CD4-positive, alpha-beta T cell treated with Interleukin-6 at 100 ng/mL for 8 hours (primary cell): ENCODE measurements at places on chromosomes 16 and 17.

DNA sequence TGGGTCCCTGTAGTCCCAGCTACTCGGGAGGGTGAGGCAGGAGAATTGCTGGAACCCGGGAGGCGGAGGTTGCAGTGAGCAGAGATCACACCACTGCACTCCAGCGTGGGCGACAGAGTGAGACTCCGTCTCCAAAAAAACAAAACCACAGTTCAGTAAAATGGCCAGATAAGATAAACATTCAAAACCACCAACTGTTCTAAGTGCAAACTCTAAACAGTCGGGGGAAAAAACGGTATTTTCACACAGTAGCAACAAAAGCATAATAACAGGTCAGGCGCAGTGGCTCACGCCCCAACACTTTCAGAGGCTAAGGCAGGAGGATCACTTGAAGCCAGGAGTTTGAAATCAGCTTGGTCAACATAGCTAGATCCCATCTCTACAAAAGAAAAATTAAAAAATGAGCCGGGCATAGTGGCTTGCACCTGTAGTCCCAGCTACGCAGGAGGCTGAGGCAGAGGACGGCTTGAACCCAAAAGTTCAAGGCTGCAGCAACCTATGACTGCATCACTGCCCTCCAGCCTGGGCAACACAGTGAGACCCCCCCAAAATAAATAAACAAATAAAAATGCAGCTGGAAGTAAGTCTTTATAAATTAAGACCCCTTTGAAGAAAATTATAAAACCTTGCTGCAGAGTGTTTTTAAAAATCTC, 10.8 kb upstream of the HASPIN start:
- DNase-seq = no peak

GRCh38 chr17:20315821-20316220, 151.5 kb downstream of the LGALS9B start:
- no peak for DNase-seq

DNA sequence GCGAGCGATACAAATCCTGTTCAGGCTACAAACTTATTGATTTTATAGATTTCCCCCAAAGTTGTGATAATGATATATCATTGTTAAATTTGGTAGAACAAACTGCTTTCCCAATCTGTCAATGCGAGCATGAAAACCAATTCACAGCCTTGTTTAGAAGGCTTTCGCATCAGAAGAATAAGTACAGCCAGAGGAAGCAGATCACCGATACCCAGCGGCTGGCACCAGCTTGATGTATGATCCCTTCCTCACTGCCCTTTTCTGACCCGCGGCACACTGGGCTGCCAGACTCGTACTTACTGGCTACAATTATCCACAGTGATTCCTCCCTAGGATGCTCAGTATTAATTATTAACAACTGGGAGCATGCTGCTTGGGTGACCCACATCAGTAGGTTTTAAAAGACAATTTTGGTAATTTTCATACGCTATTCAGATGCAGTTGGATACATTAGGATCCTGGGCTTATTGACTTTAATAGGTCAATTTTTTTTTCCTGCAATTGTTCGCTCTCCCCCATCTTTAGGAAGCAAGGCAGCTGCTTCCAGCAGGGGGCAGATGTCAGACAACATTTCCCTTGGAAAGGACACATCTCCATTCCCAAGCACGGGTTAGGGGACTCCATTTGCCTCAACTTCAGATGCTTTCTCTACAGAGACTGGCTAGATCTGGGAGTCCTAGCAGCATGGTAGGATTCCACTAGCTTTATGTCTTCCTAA, 582.7 kb upstream of the PSMD7 start:
- DNase-seq = no peak

DNA sequence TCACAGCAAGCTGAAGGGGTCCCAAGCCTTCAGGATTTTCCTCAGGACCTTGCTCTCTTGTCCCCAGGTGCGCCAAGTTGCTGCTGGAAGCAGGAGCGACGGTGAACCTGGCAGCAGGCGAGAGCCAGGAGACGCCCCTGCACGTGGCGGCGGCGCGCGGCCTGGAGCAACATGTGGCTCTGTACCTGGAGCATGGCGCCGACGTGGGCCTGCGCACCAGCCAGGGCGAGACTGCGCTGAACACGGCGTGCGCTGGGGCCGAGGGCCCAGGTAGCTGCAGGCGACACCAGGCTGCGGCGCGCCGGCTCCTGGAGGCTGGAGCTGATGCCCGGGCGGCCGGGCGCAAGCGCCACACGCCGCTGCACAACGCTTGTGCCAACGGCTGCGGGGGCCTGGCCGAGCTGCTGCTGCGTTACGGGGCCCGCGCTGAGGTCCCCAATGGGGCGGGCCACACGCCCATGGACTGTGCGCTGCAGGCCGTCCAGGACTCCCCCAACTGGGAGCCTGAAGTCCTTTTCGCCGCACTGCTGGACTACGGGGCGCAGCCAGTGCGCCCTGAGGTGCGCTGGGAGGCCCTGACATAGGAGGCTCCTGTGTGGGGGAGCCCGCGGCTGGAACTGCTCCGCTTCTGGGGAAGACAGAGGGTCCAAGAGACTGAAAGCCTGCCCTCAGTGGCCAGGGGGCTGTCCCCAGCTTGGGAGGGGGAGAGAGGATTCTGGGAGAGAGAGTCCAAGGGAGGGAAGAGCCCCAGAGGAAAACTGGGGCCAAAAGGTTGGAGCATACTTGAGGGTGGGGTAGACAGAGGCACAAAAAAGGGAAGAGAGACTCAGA, 6.4 kb downstream of the ASB16 start:
- DNase-seq = no peak

GRCh38 chr16:4682616-4683254, 10.6 kb upstream of the NUDT16L1 start:
- DNase-seq = no peak

DNA sequence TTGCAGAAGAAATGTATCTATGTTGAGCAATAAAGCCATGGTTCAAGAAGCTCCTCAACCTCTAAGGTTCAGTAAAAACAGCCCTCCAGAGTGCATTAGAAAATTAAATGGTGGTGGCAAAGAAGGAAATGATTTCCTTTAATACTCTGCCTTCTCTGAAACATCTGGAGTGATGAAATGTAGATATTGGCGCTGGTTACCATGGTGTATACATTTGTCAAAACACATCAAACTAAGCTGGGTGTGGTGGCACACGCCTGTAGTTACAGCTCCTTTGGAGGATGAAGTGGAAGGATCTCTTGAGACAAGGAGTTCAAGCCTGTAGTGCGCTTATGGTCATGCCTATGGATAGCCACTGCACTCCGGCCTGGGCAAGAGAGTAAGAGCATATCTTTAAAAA, 6.0 kb downstream of the CAPNS2 start:
- no peak for DNase-seq

DNA sequence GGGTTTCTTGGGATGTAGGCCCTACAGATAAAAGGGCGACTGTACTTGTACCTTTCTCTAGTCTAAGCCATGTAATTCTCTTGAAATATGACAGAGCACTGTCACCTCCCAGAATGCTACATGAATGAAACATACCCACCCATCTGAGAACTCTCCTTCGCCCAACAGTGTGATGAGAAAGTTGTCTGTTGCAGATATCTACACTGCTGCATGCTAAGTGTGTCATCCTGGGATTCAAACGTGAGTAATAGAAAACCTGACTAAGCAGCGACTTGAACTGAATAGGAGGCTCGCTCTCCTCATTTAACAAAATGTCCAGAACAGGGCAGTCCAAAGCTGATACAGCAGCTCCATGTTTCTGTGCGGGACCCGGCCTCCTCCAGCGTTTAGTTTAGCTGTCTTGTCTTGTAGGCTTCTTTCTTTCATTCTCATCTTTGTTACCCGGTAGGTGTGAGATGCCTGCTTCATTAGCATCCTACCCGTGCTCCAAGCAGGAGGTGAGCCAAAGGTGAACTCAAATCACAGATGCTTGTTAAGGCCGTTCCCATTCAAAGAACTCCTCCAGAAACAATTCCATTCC, 211.9 kb downstream of the PRKCA start:
- no peak for DNase-seq

DNA sequence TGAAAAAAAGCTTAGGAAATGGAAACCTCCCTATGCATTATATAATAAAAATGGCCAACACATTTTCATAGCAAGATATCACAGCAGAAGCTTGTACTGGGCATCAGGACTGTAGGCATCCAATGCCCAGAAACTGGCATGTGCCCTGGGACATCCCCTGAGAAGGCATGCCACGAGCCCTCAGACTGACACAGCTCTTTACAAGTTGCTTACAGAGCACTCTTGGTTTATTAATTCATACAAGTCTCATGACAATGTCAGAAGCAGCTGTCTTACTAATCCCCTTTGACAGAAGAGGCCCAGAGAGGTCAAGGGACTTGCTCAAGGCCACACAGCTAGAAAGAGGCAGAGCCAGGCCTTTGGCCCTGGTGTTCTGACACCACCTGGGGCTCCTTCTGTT, 5.6 kb upstream of the CCL2 start:
- DNase-seq = no peak

GRCh38 chr17:33202021-33202420, 91.1 kb downstream of the ASIC2 start:
- DNase-seq = no peak

DNA sequence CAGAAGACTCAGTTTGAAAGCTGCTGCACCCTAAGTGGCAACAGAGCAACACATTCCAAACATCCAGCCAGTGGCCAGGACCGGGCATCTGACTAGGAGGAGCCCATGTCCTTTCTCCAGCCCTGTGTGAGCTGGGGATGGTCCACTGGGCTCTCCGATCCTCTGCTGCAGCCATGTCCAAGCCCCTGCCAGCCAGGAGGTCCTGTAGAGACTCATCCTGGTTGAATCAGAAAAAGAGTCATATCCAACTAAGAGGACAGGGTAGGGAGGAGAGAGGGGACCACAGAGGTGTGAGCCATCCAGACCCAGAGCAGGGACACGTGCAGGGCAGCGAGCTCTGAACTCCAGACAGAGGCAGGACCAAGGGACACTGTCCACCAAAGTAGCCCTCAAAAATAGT, 163.0 kb upstream of the CDH5 start:
- DNase-seq = no peak

DNA sequence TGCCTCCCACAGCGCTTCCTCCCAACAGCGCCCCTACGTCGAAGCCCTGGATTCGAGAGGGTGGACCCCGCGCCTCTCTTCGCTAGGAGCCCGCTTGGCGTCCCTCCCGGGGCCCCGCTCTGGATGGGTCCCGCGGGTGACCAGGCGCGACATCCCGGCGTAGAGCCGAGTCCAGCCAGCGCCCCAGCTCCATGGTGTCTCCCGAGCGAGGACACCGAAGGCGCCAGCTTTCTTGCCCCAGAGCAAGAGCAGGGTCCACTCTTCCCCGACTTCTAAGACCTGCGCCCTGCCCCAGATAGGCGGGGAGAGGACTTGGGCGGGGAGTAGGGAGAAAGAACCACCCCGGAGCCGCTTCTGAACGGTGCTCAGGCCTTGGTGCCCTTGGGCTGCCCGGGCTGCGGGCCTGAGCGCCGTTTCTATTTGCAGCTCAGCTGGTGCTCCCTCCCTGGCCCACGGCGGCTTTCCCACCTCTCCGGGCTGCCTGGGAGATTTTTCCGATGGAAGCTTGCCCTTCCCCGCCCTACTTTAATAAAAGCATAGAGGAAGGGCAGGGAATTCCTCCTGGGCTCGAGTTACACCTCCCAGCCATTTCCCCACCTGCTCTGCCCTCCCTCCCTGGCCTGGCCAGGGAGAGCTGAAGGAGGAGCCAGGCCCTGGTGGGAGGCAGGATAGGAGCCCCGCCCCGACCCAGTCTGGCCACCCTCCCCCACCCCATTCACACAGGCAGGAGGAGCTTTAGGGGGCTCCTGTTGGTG, 1.8 kb downstream of the MMP15 start:
- DNase-seq = no peak

GRCh38 chr17:12727881-12728280, 61.4 kb upstream of the ARHGAP44 start:
- no peak for DNase-seq

GRCh38 chr17:45042346-45043120, 8.9 kb downstream of the DCAKD start:
- DNase-seq = no peak

- DNase-seq = peak; percentile 65
Observed at GRCh38 chr17:45640141-45640850, 143.8 kb upstream of the CRHR1 start.

DNA sequence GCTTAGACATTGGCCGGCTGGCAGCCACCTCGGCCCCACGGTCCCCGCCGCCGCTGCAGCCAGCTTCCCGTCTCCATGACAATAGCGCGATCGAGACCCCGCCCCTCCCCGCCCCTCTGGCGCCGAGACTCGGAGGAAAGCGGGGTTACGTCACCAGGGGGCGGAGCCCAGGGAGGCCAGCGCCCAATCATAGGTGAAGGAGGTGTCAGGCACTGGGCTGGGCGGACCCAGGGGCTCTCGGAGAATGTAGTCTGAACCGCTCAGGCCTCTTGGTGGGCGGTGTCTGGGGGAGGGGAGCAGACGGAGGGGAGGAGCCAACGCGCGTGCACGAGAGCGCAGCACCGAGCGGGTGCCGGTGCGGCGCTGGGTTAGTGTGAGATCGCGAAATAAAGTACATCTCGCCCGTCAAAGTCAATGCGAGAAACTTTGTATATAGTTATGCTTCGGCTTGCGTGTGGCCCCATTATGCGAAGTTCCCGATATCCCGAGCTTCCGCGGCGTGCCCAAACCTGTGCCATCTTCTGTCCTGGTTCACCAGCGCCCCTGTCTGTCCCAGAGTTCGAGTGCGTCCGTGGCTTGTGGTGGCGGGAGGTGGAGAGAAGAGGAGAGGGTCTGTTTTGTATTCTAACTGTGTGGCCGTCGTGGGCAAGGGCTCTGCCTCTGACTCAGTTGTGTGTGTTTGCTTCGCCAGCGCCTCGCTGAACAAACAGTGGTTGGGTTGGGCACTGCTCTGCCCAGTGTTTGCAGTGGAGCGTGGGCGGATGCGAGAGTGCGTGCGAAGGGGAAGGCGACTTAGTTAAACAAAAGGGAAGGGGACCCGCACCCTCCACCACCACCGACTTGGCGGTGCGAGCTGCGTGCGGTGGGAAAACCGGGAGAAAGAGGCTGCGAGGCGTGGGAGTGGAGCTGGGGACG, 1.3 kb upstream of the IRX5 start:
- DNase-seq = peak; percentile 91

GRCh38 chr16:86317813-86318650, 192.3 kb upstream of the FOXF1 start:
- no peak for DNase-seq

GRCh38 chr16:78926723-78927210, 673.8 kb downstream of the MAF start:
- DNase-seq = no peak

DNA sequence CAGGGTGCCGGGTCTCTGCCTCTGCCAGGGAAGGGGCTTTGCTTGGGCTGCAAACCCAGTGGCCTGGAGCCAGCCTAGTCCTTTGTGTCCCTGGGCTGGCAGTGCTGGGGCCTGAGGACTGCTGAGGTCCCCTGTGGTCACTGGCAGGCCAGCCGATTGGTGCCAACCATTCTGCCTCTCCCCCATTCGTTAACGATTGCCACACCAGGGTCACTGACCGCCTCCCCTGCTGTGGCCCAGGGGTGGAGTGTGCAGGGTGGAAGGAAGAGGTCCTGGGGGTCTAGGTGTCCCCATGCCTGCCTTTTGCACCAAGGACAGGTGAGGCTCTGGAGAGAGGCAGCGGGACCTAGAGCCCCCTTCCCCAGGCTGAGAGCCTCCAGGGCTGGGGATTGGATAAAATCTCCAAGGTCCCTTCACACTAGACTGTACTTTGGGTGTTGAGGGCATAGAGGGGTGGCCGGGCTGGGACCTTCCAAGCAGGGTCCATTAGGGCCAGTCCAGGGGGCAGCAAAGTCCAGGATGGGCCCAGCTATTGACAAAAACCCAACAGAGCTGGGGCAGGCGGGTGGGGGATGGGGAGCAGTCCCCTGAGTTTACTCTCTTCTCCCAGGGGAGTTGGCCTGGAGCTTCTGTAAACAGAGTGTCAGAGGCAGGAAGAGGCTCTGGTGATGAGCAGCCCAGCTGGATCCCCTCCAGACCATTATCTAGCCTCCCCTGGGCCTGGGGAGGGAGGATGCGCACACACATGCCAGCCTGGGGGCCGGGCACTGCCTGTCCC, 1.1 kb downstream of the VASN start:
- no peak for DNase-seq

- DNase-seq = no peak
Observed at GRCh38 chr16:29315916-29316517, 90.5 kb downstream of the NPIPB11 start.
